ENCODE measurements at places on chromosomes 7 and 10. TPM values are rescaled to one million over a fixed set of nuclear protein-coding genes. Genes with fewer than 3 reads are reported as not detected.

Gene SLC29A4
- total RNA-seq = 15.7 TPM

Gene FBXO24
- total RNA-seq = 0.94 TPM

DNA sequence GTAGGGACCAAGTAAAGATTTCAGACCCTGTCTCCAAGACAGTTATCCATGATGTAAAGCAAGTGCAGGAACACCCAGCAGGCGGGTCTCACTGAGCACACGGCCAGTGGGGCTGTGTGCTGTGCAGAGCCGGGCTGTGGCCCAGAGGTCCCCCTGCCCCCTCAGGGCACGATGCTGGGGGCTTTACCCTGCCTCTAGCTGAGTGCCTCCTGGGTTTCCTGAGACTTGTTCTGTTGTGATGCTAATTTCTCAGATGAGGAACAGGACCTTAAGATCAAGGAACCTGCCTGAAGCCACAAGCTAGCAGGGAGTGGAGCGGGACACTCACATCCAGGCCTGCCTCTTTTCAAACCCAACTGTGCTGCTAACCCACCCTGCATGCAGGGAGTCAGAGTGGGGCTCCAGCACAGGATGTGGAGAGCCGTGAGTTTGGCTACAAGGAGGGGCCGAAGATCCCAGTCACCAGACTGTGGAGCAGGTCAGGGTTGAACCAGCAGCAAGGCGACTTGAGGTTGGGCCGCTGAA lies 76.1 kb upstream of the LYZL2 start:
- DNase-seq = peak; percentile 39

DNA sequence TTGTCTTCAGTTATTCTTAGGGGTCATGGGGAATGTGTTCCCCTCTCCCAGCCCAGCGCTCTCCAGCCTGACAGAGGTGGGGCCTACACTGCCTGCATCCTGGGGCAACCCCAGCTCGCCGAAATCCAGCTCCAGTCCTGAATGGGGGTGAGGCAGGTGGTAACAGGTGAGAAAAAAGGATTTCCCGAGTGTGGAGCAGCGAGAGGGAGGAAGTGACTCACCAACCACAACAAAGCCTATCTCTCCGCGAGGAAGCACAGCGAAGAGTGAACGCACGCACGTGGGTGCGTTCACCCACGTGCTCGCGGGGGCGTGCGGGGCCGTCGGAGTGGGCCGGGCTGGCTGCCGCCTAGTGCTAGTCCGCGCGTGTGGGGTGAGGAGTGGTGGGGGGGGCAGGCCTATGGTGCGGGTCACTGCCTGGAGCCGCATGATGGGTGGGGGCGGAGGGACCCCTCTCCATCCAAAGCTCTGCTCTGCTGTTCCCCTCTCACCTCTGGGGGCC lies 855 bp upstream of the PALD1 start:
- peak; percentile 74 for DNase-seq

- no peak for DNase-seq
Measured at GRCh38 chr7:90931986-90932916, 332.0 kb upstream of the FZD1 start.

DNA sequence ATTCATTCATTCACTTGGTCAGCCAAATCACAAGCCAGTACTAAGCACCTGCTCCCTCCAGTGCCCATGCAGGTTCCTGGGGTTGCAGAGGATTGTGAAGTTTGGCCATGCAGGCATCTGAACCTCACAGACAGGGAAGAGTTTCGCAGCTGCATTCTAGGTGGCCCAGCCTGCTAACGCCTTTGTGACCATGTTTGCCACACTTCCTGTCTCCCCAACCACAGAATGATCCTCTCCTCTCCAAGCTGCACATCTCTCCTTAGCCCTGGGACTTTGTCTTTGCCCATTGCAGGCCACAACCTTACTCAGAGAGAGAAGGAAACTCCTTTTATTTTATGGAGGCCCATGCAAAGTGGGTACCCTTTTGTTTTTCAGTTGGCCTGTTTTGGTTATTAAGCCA lies 31.8 kb downstream of the EPDR1 start:
- no peak for DNase-seq

DNA sequence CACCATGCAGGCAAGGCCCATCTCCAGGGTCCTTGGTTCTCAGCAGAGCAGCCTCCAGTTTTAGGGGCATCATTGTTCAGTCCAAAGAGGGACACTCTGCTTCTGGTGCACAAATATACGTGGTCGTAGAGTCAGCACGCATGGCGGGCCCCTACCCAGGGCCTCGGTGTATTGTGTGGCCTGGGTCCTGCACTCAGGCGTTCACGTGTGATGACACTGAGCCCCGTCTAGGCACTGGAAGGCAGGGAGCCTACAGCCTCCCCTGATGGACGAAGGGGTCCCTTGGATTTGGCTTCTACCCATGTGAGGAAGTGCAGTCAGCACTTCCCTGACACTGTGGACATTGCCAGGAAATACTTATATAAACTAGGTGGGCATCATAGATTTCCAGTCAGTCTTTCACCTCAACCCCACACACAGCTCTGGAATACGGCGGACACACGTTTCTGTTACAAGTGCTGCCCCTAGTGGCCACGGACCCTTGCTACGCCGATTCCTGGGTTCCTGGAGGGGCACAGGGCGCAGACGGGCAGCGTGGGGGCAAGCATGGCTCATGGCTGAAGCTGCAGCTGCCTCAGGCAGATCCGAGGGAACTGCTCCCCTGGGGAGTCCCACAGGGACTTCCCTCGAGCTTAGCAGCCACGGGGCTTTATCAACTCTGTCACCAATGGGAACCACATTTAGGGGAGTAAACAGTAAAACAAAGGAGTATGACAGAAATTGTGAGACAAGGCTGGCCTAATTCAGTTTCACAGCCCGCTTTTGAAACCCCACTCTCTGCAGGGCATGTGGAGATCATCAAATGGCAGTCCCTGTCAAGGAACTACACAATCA lies 25.4 kb downstream of the AIFM2 start:
- peak; percentile 87 for DNase-seq

DNA sequence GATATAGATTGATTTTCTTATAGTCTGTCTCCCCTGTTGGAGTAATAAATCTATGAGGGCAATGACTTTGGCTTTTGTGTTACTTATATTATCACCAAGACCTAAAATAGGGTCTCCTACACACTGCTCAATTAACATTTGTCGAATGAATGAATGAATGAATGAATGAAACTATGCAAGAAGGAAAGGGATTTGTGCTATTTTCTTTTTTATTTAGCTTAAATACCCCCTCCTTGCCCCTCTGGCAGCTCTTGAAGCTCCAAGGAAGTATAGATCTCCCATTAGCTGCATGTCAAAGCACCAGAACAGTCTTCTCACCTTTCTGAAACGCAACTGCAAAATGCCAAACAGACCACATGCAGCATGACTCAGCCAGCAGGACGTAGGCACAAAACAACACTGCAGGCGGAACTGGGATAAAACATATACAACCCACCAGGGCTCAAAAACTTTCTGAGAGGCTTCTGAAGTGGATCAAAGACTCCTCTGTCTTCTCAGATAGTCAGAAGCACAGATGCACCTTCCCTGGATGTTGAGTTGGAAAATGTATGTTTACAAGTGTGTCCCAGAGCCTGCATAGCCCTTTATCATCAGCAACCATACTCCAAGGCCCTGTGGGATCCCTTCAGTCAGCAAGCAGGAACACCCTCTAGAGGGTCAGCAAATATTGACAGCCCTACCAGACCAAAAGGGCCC lies 187.8 kb downstream of the NPSR1 start:
- DNase-seq = peak; percentile 57

Measured in H7 (cell line).